ENCODE measurements at places on chromosomes 11 and 22. TPM values are rescaled to one million over a fixed set of nuclear protein-coding genes. Genes with fewer than 3 reads are reported as not detected.
A peak's percentile ranks its signal among the peaks of the same experiment; 100 is the strongest.

- H3K27ac ChIP-seq = no peak overlapping the region
- no peak for DNase-seq
- peaks cover 90% of the 10 kb centered on the region for H3K36me3 ChIP-seq
- no peak overlapping the region for H3K4me3 ChIP-seq
- no peaks in the 10 kb centered on the region for H3K27me3 ChIP-seq
- H3K4me1 ChIP-seq = peaks cover 23% of the 10 kb centered on the region
Observed at GRCh38 chr22:46795845-46796565, 33.6 kb downstream of the TBC1D22A start.

- peak; percentile 70 for DNase-seq
- H3K27me3 ChIP-seq = no peaks in the 10 kb centered on the region
- H3K4me1 ChIP-seq = no peaks in the 10 kb centered on the region
- H3K4me3 ChIP-seq = no peak within 1 kb of the TSS
- H3K27ac ChIP-seq = no peak within 1 kb of the TSS
Observed at GRCh38 chr11:120137611-120138521, at the start of gene TRIM29. Gene TRIM29 (minus strand): TSS chr11:120138113. CDS start chr11:120138031, 82 bp downstream.

DNA sequence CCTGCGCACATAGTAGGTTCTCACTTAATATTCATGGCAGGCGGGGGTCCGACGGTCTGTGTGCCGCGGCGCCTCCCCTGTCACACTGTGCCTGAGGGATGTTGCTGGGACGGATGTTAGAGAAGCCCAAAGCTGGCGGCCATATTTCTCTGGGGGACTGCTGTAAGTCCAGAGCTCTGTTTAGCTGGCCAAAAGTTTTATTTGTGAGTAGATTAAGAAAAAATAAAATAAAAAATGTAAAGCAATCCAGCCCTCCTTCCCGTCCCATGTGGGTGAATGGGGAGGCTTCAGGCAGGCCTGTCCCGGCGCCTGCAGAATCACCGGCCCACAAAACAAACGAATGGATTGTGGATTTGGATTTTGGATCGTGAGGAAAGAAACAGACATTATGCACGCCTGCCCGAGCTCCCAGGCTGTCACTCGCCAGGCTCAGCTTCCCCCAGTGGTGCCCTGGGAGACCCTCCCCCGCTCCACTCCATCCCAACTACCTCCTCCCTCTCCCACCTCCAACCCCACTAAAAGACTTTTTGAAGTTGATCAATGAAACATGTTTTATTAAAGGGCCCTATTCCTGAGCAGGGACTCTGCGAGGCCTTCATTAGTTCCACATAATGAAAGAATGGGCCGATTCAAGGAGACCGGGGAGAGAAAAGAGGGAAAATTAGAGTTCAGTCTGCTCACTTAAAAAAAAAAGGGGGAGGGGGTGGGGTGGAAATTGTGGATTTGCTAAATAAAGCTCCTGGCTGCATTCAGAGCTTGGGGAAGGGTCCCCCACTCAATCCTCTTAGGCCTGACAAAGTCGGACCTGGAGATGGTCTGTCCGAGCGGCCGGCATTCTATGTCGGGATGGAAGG, 20.4 kb upstream of the SCUBE1 start:
- H3K4me1 ChIP-seq = no peaks in the 10 kb centered on the region
- no peak overlapping the region for H3K4me3 ChIP-seq
- no peaks in the 10 kb centered on the region for H3K27me3 ChIP-seq
- H3K36me3 ChIP-seq = no peaks in the 10 kb centered on the region
- DNase-seq = peak; percentile 9
- no peak overlapping the region for H3K27ac ChIP-seq

DNA sequence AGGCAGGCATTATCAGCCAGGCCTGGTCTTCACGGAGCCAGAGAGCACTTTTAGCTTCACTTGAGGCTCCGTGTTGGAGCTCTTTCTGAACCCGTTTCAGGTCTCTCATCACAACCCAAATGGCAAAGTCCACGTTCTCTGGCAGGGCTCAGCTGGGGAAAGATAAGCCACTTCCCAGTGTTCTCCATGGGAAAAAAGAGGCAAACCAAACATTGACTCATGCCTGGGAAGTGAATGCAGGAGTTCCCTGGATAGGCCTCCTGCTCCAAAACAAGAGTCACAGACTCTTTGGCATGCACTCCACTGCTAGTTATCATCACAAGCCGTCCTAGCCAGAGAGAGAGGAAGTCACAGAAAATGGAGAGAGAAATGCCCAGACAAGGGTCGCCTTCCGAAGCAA, 11.6 kb downstream of the OPCML start:
- no peak overlapping the region for H3K4me3 ChIP-seq
- H3K36me3 ChIP-seq = no peaks in the 10 kb centered on the region
- H3K4me1 ChIP-seq = peaks cover 6% of the 10 kb centered on the region

GRCh38 chr11:37613031-37613430, 1015.0 kb upstream of the RAG2 start:
- H3K4me1 ChIP-seq = no peaks in the 10 kb centered on the region
- H3K36me3 ChIP-seq = no peaks in the 10 kb centered on the region
- H3K27me3 ChIP-seq = no peaks in the 10 kb centered on the region
- no peak for DNase-seq
- no peak overlapping the region for H3K4me3 ChIP-seq

DNA sequence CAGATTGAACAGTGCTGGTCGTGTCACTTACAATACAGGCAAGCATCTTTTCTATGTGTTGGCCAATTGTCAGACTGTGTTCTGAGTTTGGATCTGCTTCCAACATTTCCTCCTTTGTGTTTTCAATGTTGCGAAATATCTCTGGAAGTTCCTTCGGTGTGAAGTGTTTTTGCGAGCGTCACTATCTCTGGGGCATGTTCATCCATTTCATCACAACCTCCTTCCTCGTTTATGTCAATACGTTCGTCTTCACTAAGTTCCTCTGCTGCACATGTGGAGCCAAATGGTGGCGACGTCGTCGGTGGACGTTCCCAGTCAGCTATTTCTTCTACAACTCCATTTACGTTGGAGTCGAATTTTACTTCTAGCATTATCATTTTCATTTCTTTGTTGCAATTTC, 100.2 kb upstream of the LMO1 start:
- no peaks in the 10 kb centered on the region for H3K27me3 ChIP-seq
- DNase-seq = no peak
- no peak overlapping the region for H3K27ac ChIP-seq
- H3K4me3 ChIP-seq = no peak overlapping the region

GRCh38 chr22:40967111-40967760, 16.1 kb downstream of the RBX1 start:
- H3K27ac ChIP-seq = no peak overlapping the region
- H3K36me3 ChIP-seq = peaks cover 99% of the 10 kb centered on the region
- DNase-seq = no peak
- no peaks in the 10 kb centered on the region for H3K27me3 ChIP-seq

GRCh38 chr11:100338144-100338840, 348.8 kb upstream of the ARHGAP42 start:
- no peaks in the 10 kb centered on the region for H3K4me1 ChIP-seq
- H3K4me3 ChIP-seq = no peak overlapping the region
- no peak overlapping the region for H3K27ac ChIP-seq
- DNase-seq = no peak
- no peaks in the 10 kb centered on the region for H3K36me3 ChIP-seq

- DNase-seq = peak; percentile 50
- no peak overlapping the region for H3K27ac ChIP-seq
- no peaks in the 10 kb centered on the region for H3K36me3 ChIP-seq
Observed at GRCh38 chr11:101862391-101863233, 52.2 kb upstream of the CEP126 start.

- H3K4me3 ChIP-seq = no peak overlapping the region
- DNase-seq = no peak
- H3K27me3 ChIP-seq = no peaks in the 10 kb centered on the region
Observed at GRCh38 chr22:40533712-40534378, 102.7 kb downstream of the MRTFA start.

DNA sequence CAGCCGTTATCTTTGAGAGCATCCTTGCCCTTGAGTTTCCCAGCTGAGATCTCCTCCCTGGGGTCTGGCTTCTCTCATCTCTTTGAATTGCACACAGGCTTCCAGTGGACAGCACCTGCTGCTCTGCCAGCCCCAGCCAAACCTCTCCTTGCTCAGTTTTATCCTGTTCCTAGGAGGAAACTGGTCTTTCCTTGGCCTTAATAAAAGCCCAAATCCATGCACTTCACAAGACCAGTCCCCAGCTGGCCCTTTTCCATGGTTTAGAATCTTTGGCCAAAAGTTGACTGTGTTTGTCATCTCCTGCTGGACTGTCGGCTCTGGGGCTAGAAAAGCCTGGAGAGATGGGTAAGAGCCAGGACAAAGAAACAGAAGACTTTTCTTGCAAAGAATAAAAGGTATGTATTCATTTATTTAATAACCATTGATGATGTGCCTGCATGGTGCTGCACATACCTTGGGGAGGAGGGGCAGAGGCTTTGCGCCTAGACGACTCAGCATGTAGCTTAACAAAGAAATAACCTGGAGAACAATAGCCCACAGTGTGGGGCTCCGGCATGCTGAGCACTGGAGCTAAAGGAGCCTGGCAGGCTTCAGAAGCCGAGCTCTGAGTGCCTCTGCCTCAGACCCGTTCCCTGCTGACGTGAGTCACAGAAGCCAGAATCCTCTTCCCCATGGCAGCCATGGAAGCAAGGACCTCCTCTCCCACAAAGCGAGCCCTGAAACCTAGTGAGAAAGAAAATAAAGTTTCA, 319.3 kb upstream of the B3GAT1 start:
- no peak for DNase-seq
- H3K27ac ChIP-seq = no peak overlapping the region
- no peaks in the 10 kb centered on the region for H3K4me1 ChIP-seq

GRCh38 chr22:22410121-22410520, 98.4 kb downstream of the ZNF280B start:
- no peaks in the 10 kb centered on the region for H3K27me3 ChIP-seq
- H3K4me3 ChIP-seq = no peak overlapping the region
- no peaks in the 10 kb centered on the region for H3K36me3 ChIP-seq

- H3K4me3 ChIP-seq = peak within 1 kb of the TSS; percentile 46
- DNase-seq = peak; percentile 78
- peaks cover 20% of the 10 kb centered on the region for H3K27me3 ChIP-seq
- no peak within 1 kb of the TSS for H3K27ac ChIP-seq
Observed at GRCh38 chr11:7251836-7252682, at the start of gene SYT9. Gene SYT9 (plus strand): TSS chr11:7251904. CDS start chr11:7252187, 283 bp downstream.

DNA sequence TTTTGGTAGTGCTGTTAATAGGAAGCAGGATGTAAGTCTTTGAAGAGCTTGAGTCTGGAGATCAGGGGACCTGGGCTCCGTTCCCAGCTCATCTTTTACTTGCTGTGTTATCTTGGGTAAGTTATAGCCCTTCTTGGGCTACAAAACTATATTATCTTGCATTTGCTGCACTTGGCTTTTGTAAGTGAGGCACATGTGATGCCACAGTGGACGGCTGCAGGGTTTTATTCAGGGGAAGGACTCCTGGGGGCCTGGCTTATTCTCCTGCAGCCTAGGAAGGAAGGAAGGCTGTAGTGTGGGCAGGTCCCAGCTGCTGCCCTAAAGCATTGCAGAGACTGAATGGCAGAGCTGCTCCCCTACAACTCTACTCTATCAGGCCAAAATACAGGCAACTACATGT, 6.4 kb downstream of the CD82 start:
- H3K4me1 ChIP-seq = peaks cover 87% of the 10 kb centered on the region
- no peak for DNase-seq
- no peaks in the 10 kb centered on the region for H3K36me3 ChIP-seq
- H3K27ac ChIP-seq = peak overlapping the region; percentile 81
- H3K4me3 ChIP-seq = no peak overlapping the region

GRCh38 chr11:121887569-121887968, 228.4 kb downstream of the BLID start:
- H3K27ac ChIP-seq = no peak overlapping the region
- no peak for DNase-seq
- H3K27me3 ChIP-seq = no peaks in the 10 kb centered on the region
- no peak overlapping the region for H3K4me3 ChIP-seq

- H3K4me1 ChIP-seq = peaks cover 19% of the 10 kb centered on the region
- peaks cover 25% of the 10 kb centered on the region for H3K36me3 ChIP-seq
- DNase-seq = no peak
- H3K4me3 ChIP-seq = no peak overlapping the region
- no peaks in the 10 kb centered on the region for H3K27me3 ChIP-seq
- no peak overlapping the region for H3K27ac ChIP-seq
Observed at GRCh38 chr22:26677217-26677616, 19.8 kb downstream of the MIAT start.

- DNase-seq = no peak
- H3K4me1 ChIP-seq = no peaks in the 10 kb centered on the region
- H3K27me3 ChIP-seq = peaks cover 37% of the 10 kb centered on the region
- H3K4me3 ChIP-seq = no peak overlapping the region
- H3K27ac ChIP-seq = no peak overlapping the region
Observed at GRCh38 chr11:134751766-134752165, 339.7 kb upstream of the B3GAT1 start.

- no peaks in the 10 kb centered on the region for H3K27me3 ChIP-seq
- no peak within 1 kb of the TSS for H3K27ac ChIP-seq
- no peak within 1 kb of the TSS for H3K4me3 ChIP-seq
- H3K36me3 ChIP-seq = no peaks in the 10 kb centered on the region
- no peaks in the 10 kb centered on the region for H3K4me1 ChIP-seq
- no peak for DNase-seq
Observed at GRCh38 chr11:4544891-4545290, at the start of gene OR52M1. Gene OR52M1 (plus strand): TSS chr11:4545191. CDS start chr11:4545191, 0 bp downstream.

DNA sequence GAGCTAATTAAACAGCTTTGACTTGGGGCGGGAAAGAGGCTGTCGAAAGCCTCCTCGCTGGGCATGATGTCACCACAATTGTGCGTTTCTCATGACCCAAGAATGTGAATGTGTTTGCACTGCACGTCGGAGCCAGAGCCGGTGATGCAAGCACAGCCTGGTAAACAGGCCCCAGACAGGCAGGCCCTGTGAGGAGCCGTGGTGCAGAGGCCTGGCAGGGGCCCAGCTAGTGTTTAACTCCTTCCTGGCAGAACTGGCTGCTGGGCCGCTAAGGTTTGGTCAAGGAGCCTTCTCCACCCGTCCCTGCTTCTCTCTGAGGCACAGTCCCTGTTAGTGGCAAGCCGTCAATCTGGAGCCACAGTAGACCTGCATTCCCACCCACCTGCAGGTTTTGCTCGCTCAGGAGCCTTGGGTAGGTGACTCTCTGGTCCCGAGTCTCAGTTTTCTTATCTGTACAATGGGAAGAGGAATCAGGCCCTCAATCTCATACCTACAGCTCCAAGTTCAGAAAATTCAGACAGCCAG, 25.4 kb upstream of the SMTN start:
- H3K36me3 ChIP-seq = no peaks in the 10 kb centered on the region
- DNase-seq = peak; percentile 94
- peaks cover 14% of the 10 kb centered on the region for H3K4me1 ChIP-seq
- H3K4me3 ChIP-seq = no peak overlapping the region
- peak overlapping the region; percentile 90 for H3K27ac ChIP-seq

- H3K4me3 ChIP-seq = no peak overlapping the region
- no peak overlapping the region for H3K27ac ChIP-seq
- DNase-seq = no peak
- H3K27me3 ChIP-seq = no peaks in the 10 kb centered on the region
- H3K4me1 ChIP-seq = no peaks in the 10 kb centered on the region
Observed at GRCh38 chr11:45468267-45468856, 182.2 kb upstream of the SYT13 start.

GRCh38 chr11:74641905-74642304, 49.5 kb downstream of the POLD3 start:
- DNase-seq = no peak
- no peak overlapping the region for H3K4me3 ChIP-seq
- H3K27me3 ChIP-seq = no peaks in the 10 kb centered on the region
- H3K36me3 ChIP-seq = peaks cover 4% of the 10 kb centered on the region
- no peaks in the 10 kb centered on the region for H3K4me1 ChIP-seq

Gene SERPING1
- total RNA-seq = 247 TPM

Gene MEI1
- not detected for total RNA-seq

Gene NOX4
- 2.8 TPM for total RNA-seq

Gene GNAZ
- total RNA-seq = 18.8 TPM

Gene C22orf42
- not detected for total RNA-seq

Gene GAS2
- total RNA-seq = 0.45 TPM

Gene C11orf87
- not detected for total RNA-seq

Gene PGR
- total RNA-seq = 0.37 TPM

Gene CELSR1
- 32.1 TPM for total RNA-seq

Gene VWCE
- total RNA-seq = not detected

Gene JOSD1
- 35.7 TPM for total RNA-seq

Gene NRXN2
- total RNA-seq = not detected
